ENCODE measurements at places on chromosomes 1 and 21.
A peak's percentile ranks its signal among the peaks of the same experiment; 100 is the strongest.

DNA sequence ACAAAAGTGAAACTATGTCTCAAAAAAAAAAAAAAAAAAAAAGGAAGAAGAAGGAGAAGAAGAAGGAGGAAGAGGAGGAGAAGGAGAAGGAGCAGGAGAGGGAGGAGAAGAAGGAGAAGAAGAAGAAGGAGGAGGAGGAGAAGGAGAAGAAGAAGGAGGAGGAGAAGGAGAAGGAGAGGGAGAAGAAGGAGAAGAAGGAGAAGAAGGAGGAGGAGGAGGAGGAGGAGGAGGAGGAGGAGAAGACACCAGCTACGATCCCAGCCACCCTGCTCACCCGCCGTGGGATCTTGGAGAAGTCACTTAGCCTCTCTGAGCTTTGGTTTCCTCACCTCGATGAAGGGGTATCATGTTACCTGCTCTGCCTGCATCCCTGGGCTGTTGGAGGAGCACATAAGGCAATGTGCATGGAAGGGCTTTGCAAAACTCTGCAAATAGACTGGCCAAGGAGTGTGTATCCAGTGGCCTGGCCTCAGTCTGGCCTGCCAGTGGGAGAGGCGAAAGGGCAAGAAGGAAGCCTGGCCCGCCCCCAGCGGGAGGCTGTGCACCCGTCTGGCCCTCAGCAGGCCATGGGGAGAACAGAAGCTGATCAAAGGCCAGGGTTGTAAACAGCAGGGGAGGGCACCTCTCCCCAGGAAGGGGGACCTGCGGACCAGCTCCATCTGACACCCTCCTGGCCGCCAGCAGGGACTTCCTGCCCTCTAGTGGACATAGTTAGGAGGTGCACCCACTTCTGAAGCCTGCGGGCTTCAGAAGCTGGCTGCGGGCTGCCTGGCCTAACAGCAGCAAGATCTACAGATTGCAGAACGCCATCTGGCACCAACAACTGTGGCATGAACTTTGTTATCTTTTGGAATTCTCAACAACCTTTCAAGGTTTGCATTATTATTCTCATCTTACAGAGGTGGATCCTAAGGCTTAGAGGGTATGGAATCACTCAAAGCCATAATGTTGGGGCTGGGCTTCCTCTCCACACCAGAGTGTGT is 19.2 kb upstream of the CDK18 start:
- peak; percentile 63 for DNase-seq

DNA sequence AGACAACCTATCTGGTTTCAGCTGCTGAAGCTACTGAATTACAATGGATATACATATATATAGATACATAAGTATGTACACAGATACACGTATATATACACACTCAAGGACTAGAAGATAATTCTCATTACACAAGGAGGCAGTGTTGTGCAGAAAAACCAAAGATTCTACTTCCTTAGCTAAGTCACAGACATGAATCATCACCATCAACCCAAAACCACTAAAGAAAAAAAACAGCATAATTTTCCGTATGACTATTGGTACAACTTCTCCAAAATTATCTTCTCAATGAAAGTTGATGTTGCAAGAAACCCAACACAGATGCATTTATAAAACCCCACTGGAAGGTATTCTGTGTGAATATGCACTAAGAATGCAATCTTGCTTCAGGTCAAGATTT is 36.8 kb upstream of the RPF1 start:
- no peak for DNase-seq

DNA sequence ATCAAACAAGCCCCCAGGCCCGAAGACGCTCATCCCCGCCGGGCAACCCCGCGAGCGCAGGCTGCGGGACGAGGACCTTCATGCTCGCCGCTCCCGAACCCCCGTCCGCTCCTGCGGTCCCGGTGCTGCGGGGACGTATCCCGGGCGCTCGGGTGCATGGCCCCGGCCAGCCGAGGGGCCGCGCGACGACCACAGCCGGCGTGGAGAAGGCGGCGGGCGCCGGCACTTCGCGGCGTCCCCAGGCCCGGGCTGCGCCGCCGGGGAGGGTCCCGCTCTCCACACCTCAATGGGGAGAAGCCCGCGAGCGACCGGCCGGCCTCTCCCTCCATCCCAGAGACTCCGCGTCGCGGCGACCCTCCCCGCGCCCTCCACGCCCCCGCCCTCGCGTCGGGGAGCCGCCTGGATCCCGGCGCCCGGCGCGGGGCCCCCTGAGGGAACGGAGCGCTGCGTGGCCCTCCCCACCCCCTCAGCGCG is 401 bp downstream of the ERRFI1 start:
- DNase-seq: no peak

DNA sequence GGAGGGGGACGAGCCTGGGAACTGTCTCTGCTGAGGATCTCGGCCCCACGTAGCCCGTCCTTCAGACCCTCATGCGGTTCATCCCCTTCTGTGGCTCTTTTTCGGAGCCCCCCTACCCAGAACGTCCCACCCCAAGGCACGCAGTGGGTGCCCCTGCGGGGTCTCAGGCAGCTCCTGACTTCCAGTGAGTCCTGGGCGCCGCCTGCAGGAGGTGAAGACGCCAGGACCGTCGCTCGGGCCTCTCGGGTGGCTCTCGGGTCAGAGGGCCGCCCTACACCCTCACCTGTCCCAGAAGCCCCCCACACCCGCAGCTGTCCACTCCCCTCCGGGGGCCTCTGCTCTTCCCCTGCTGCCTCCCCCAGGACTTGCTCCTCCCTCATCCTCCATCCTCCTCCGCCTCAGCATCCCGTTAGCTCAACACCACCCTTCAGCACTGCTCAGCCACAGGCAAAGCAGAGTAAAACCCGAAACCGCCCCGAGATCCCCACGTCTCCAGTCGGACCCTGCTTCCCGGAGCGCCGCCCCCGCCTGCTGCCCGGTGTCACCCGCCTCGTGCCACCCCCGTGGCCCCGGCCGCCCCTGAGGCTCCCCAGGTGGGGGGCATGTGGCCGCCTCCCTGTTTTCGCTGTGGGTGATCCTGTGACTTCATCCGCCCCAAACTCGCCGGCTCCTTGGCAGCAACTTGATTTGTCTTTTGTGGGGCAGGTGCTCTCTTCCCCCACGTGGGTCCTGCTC is 13.3 kb upstream of the POFUT2 start:
- DNase-seq: no peak

GRCh38 chr1:6157132-6157527 is 23.0 kb downstream of the CHD5 start:
- DNase-seq: no peak

GRCh38 chr1:119227456-119227855 is 87.0 kb upstream of the WARS2 start:
- DNase-seq: no peak

- DNase-seq: no peak
Measured at GRCh38 chr21:28464095-28464494, 528.6 kb downstream of the LTN1 start.

- no peak for DNase-seq
Measured at GRCh38 chr21:42618707-42619102, 34.7 kb upstream of the PDE9A start.

DNA sequence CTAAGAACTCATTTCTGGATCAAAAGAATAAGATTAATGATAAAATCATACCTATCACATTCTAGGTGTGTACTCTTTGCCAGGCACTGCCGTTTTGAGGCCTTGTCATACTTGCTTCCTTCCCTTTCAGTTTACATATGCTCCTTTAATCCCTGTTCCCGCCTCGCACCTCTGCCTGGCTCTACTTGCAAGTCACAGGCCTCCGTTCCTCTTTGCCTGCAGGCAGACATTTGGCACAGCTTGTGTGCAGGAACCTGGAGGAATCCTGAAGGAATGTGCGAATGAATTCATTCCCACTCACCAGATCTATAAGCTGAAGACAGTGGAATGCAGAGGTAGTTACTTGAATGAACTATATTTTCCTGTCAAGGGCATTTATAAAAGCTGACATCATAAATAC is 13.8 kb downstream of the WLS start:
- DNase-seq: no peak

- no peak for DNase-seq
Measured at GRCh38 chr1:208027861-208028260, 116.9 kb upstream of the CD34 start.

- DNase-seq: no peak
Measured at GRCh38 chr1:172496678-172497077, 36.3 kb upstream of the SUCO start.

GRCh38 chr1:48568501-48568900 is 96.5 kb upstream of the SPATA6 start:
- DNase-seq: no peak

- DNase-seq: no peak
Measured at GRCh38 chr1:28482138-28482537, 23.7 kb upstream of the RCC1 start.

DNA sequence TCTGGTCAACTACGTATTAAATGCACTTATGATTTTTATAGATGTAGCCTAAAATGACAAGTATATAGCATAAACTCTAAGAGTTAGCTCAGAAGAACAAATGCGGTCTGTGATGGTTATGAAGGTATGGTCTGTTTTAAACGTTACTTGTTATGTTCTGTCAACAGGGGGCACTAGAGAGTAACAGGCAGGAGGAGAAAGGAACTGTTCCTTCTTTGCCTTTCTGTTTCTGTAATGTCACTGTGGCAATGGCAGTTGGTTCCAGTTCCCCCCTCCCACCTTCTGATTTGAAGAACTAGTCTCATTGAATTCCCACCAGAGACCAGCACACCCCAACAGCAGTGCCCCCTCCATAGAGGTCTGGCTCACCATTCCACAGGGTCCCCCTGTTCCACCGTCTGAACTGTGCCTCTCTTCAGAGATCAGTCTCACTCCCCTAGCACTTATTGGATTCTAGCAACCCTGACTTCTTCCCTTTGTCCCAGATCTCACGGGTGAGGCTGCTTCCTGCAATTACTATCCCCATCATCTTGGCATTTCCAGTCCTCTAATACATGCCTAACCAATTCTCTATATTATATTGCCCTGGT is 14.0 kb downstream of the KRTAP24-1 start:
- DNase-seq: no peak

DNA sequence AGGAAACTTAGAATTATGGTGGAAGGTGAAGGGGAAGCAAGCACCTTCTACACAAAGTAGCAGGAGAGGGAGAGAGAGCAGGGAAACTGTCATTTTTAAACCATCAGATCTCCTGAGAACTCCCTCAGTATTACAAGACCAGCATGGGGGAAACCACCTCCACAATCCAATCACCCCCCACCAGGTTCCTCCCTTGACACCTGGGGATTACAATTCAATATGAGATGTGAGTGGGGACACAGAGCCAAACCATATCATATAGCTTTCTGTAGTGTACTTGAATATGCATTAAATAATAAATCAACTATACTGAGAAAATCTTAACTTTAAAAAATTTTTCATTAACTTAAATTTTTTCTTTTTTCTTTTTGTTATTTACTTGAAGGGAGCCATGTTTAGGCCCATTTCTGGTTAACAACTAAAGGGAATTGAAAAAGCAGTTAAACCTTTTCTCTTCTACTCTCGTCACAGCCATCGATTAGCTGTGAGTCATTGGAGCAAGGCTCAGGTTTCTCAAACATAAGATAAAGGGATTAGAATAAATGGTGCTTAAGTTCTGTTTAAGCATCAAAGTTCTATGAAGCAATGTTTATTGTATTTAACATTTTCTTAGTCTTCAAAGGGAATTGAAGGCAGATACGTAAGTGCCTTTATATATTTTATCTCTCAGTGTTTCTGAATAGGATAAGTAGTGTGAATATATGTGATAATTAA is 72.2 kb upstream of the DPT start:
- no peak for DNase-seq

- DNase-seq: no peak
Measured at GRCh38 chr1:92989253-92989652, 28.0 kb upstream of the DIPK1A start.

GRCh38 chr1:33096363-33097005 is 15.5 kb downstream of the AZIN2 start:
- no peak for DNase-seq

DNA sequence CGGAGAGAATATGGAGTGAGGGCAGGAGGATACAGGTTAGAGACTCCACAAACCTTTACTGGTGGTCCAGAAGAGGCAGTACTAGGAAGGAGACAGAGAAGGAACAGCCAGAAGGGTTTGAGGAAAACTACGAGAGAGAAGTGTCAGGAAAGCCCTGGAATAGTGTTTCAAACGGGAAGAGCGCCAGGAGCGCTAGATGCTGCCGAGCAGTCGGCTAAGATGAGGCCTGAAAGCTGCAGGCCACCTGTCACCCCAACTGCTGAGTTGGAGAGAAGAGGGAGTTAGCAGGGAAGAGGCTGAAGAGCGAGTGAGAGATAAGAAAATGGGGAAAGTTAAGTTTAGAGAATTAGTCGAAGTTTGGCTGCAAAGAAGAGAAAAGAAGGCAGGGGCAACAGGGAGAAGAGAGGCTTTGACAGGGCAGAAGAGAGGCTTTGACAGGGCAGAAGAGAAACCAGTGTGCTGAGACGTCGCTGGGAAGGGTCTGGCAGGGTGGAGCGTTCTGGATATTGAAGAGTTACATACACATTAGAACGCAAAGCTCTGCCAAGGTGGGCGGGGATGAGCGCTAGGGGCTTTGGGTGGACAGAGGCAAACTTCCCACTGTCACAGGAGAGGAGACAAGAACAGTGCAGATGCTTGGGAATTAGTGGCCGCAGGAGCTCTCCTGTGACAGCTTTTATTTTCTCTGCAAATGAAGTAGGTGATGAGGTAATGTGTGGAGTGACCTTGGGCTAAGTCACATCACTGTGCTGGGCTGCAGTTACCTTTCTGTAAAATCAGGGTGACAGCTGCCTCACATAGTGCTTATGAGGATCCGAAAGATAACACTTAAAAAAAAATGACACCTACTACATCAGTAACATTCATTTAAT is 31.2 kb downstream of the PCSK9 start:
- no peak for DNase-seq

DNA sequence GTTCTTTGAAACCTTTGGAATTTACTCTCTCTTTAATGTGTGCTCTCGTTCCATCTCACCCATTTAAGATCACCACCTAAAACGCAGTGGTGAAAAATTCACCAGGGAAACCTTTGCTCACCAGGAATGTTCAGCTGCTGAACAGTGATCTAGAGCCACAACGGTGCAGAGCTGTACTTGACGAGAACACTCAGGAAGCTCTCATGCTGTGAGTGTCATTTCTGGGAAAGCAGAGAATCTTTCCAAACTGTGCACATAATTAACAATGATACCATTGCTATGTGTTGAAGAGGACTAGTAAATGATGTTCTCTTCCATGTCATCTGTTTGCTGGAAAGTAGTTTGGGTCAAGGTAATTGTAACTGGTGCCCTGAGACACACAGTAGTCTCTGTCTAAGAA is 117.1 kb downstream of the ZZZ3 start:
- DNase-seq: no peak

Measured in stimulated activated CD4-positive, alpha-beta T cell treated with anti-CD3 and anti-CD28 coated beads, Interleukin-1b, Interleukin-23, amount 100 ng/mL, for 48 hours (primary cell).